ENCODE measurements at places on chromosomes 16 and 17.

DNA sequence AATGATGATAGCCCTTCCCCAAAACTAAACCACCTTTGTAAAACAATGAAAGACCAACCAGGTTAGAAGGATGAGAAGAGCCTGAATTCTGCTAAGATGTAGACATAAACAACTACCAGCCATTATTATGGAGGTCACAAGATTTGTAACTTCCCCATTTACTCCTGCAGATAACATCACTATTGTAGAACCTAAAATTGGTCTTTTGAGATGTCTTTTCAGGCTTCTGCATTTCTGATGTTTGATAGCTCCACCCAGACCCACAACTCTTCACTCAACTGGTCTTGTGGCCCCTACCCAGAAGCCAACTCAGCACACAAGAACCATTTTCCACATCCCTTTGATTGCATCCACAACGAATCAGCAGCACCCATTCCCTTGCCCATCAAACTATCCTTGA is 100.8 kb downstream of the TMEM132E start:
- no peak for DNase-seq

- no peak for DNase-seq
These were observed 151.5 kb downstream of the AATF start for GRCh38 chr17:37100231-37100630.

DNA sequence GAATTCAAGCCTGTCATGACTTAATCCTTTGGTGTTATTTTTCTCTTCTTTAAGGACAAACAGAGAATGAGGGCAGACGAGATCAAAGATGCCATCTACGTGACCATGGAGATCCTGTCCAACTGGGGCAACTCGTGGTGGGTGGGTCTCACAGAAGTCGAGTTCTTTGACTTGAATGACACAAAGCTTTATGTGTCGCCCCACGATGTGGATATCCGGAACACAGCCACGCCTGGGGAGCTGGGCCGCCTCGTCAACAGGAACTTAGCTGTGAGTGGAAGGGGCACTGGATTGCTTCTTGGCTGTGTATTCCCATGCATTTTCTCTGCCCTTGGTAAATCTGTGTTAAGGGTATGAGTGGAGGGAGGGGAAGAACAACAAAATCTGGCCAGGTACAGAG is 158.7 kb downstream of the KATNIP start:
- DNase-seq, result no peak

DNA sequence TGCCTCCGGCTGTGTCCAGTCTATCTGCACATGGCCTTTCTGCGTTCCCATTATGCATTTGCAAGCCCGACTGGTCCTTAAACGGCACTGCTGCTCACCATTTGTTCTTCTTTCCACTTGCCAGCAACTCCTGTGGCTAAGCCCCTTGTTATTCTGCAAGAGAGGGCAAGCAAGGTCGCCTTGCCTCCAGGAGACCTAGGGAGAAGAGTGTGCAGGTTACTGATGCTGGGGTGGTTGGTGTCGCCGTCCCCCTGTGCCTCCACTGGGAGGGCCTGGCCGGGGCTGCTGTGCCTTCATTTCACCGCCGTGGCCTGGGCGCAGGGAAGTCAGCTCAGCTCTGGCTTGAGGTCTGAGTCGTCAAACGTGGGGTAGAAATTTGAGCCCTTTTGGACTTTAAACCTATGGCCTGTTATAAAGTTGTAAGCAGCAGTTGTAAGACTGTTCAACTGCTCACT is 12.7 kb downstream of the SLC6A4 start:
- no peak for DNase-seq

- DNase-seq, result peak; percentile 67
These were observed 735 bp downstream of the ZNF652 start for GRCh38 chr17:49361129-49361901.

- peak; percentile 70 for DNase-seq
These were observed at the start of gene KCNH4 for GRCh38 chr17:42180922-42181850. KCNH4 (minus strand) TSS chr17:42181142; CDS start chr17:42180945, 197 bp downstream.
